ENCODE measurements at places on chromosomes 16 and 17. TPM values are rescaled to one million over a fixed set of nuclear protein-coding genes. Genes with fewer than 3 reads are reported as not detected.

TBC1D28 gene
- total RNA-seq = not detected

RAP1GAP2 gene
- total RNA-seq = 1.6 TPM

CTRL gene
- total RNA-seq = 6.1 TPM

FBXW10 gene
- not detected for total RNA-seq

ITGAL gene
- 319 TPM for total RNA-seq

UBALD1 gene
- total RNA-seq = 16.6 TPM

MYH8 gene
- not detected for total RNA-seq

TLCD2 gene
- total RNA-seq = 1.1 TPM
